HFFc6 (cell line): ENCODE measurements at places on chromosomes 2 and 18. TPM values are rescaled to one million over a fixed set of nuclear protein-coding genes. Genes with fewer than 3 reads are reported as not detected.

GRCh38 chr2:227410191-227410590 lies 22.4 kb upstream of the SCYGR1 start:
- H3K4me1 ChIP-seq = peaks cover 57% of the 10 kb centered on the region
- H3K4me3 ChIP-seq = no peak overlapping the region
- H3K27me3 ChIP-seq = peaks cover 1% of the 10 kb centered on the region; the same call in 1 of the 2 replicates
- DNase-seq = no peak
- no peaks in the 10 kb centered on the region for H3K36me3 ChIP-seq

DNA sequence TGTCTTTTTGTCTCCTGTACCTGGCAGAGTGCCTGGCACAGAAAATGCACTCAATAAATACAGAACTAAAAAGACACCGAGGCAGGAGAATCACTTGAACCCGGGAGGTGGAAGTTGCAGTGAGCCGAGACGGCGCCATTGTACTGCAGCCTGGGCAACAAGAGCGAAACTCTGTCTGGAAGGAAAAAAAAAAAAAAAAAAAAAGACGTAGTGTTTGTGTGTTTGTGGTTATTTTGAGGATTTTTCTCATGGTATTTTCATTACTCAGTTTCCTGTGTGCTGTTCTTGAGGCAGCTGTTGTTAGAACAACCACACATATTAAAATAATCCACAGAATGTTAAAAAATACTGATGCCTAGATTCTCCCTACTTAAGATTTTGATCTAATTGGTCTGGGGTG lies 519.2 kb upstream of the SPHKAP start:
- H3K27me3 ChIP-seq = peaks cover 2% of the 10 kb centered on the region; the same call in 1 of the 2 replicates
- DNase-seq = peak; percentile 66
- peaks cover 32% of the 10 kb centered on the region for H3K4me1 ChIP-seq
- peak overlapping the region; percentile 78 for H3K27ac ChIP-seq
- 0 out of 2 replicates have a peak, but pooled peaks cover 7% of the 10 kb centered on the region for H3K36me3 ChIP-seq

GRCh38 chr18:43627848-43628530 lies 350.7 kb upstream of the SYT4 start:
- no peaks in the 10 kb centered on the region for H3K36me3 ChIP-seq
- H3K4me3 ChIP-seq = no peak overlapping the region
- H3K27me3 ChIP-seq = peaks cover 4% of the 10 kb centered on the region; the same call in 1 of the 2 replicates
- no peaks in the 10 kb centered on the region for H3K4me1 ChIP-seq
- DNase-seq = no peak

- H3K4me3 ChIP-seq = no peak overlapping the region
- H3K36me3 ChIP-seq = no peaks in the 10 kb centered on the region
- H3K27me3 ChIP-seq = no peaks in the 10 kb centered on the region
- DNase-seq = no peak
Measured at GRCh38 chr18:42401131-42401673, 446.2 kb downstream of the PIK3C3 start.

- no peak overlapping the region for H3K4me3 ChIP-seq
- H3K36me3 ChIP-seq = peaks cover 9% of the 10 kb centered on the region; the same call in 1 of the 2 replicates
- H3K27me3 ChIP-seq = peaks cover 12% of the 10 kb centered on the region
- no peak for DNase-seq
- H3K4me1 ChIP-seq = peaks cover 52% of the 10 kb centered on the region
- H3K27ac ChIP-seq = peak overlapping the region; percentile 9; the same call in 1 of the 2 replicates
Measured at GRCh38 chr2:120791962-120792297, 56.3 kb downstream of the GLI2 start.

Gene MAPRE3
- total RNA-seq = 14.7 to 18.6 TPM (median 17.2 TPM) in 3 replicates

Gene SLC4A5
- 0.30 TPM in 1 of 3 replicates, not detected in the others for total RNA-seq
